ENCODE measurements at places on chromosomes 16 and 17.

GRCh38 chr17:21287703-21288449 lies 3.4 kb downstream of the MAP2K3 start:
- DNase-seq, result no peak

- no peak for DNase-seq
Measured at GRCh38 chr17:80292521-80292971, 31.9 kb downstream of the RNF213 start.

DNA sequence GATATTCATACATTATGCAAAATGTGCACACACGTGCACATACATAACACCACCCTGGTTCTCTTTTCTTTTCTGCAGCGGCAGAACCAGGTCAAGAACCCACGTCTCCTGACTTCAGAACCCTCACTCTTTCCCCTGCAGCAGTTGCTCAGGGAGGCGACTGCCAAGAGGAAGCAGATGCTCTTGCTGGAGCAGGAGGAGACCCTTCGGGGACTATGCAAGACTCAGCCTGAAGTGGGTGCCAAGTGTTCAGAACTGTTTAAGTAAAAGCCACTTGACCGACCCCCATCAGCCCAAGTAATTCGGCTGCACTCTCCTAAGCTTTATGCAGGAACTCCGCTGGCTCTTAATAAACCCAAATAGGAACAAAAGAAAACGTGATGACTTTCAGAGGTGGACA lies 193.8 kb downstream of the SLC39A11 start:
- no peak for DNase-seq

DNA sequence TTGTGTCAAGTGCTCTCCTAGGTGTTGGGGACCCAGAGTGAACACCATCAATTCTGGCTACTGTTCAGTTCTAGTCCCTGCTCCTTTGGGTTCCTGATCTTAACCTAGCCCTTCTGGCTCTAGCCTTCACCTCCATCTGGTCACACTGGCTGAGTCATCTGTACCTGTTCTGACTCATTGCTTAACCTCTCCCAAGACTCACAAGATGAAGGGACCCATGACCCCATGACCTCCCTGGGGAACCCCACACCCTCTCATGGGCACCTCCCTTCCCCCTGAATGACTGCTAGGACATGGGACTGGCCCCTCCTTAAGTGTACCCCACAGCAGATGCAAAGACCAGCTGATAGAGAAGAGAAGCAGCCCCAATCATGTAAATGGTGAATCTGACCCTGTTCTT lies 345.8 kb upstream of the CDH5 start:
- DNase-seq, result no peak

DNA sequence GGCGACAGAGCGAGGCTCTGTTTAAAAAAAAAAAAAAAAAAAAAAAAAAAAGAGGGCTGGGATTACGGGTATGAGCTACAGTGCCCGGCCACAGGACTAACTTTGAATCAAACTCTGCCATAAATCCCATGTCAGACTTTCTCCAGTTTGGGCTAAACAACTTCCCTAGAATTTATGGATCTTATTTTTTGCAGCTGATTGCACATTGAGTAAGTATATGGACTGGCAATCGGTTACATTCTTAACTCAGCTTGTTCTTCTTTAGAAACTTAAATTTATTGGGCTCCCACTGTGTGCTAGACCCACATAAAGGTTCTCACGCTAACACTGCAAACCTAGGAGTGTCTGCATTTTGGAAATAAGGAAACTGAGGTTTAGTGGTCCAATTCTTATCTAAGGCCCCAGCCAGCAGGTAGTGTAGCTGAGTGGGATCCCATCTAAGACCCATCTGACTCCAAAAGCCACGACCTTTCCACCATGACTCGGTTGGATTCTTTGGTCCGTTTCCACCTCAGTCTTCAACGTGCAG lies 718 bp upstream of the CBFB start:
- no peak for DNase-seq

DNA sequence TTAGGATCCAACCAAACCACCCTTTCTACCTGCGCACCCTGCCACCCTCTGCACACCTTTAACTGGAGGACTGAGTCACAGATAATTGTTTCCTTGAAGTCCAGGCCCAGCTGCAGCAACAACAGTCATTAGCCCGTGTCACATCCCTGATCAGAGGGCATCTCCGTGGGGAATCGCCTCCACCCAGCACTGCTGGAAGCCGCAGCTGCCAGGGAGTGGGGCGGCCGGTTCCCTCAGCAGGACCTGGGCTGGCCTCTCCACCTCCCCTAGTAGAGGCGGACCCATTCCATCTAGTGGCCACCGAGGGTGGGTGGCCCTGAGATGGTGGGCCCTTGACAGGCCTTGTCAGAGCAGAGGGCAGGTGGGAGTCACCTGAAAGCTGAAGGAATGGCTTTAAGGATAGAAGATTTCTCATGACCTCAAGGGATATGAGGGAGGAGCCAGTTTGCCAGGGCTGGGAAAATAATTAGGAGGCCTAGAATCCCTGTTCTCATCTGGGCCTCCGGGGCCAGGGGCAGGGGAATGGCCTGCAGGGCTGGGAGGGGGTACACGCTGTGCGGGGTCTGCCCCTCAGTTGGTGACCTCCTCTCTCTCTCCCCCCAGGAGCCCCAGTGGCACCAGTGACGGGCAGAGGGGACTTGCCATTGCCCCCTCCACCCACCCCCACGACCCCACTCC lies 6.2 kb downstream of the PRSS53 start:
- no peak for DNase-seq

- no peak for DNase-seq
Measured at GRCh38 chr17:4519361-4519788, 20.7 kb downstream of the SPNS2 start.

DNA sequence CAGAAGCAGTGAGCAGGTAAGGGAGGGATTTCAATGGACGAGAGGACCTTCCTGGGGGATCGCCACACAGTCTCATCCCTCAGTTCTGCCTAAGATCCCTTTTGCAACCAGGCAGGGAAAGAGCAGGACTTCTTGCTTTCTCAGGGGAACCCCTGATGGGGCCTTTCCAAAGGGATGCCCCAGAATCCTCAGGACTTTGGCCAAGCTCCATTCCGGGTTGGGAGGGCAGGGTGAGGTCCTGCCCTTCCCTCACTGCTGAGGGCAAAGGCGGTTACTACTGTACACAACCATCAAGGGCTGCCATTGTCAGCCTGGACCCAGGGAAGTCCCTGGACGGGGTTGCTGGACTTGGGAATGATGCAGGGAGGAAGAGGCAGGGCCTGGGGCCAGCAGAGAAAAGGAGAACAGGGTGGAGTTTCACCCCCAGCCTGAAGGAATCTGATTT lies 9.7 kb downstream of the PRR29 start:
- DNase-seq, result no peak

DNA sequence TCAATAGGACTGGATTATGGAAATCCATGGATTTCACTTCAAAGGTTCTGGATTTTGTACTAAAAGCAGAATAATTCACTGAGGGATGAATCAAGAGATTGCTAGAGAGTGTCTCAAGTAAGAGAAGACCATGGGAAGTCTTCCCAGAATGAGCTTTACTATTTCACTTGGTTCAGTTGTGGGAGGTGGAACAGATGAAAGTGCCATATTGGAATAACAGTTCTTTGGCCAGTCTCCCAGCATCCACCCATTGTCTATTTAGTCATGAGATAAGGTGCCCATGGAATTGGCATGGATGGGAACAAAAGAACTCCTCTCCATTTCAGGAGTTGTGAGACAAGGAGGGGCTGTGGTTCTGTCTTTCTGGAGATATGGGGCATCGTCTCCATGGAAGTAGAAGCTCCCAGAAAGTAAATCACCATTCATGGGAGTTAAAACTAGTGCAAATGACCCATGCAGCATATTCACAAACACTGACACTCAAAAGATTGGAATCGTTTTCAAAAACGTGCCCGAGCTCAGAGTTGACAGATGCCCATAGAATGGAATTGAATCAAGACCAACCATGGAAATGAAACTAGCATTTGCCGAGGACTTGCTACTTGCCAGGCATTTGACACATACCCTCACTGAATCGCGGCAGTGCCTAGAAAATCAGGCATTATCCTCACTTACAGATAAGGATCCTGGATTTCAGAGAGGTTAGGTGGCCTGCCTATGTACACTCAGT lies 36.2 kb upstream of the CLEC3A start:
- DNase-seq, result no peak

GRCh38 chr16:70749681-70750601 lies 51.0 kb downstream of the VAC14 start:
- DNase-seq, result no peak

DNA sequence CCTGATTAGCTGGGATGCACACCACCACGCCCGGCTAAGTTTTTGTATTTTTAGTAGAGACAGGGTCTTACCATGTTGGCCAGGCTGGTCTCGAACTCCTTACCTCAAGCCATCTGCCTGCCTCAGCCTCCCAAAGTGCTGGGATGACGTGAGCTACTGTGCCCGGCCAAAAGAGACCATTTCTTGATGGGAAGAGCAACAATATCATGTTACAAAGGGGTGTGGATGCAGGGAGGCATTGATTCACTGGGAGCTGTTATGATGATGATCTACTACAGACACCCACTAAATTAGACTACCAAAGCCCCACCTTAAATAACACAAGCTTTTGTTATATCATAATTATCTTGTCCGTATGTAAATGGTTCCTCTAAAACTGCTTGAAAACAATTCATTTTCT lies 81.4 kb upstream of the PSMD7 start:
- DNase-seq, result no peak

- DNase-seq, result no peak
Measured at GRCh38 chr16:67013823-67014633, 14.9 kb upstream of the CBFB start.

- no peak for DNase-seq
Measured at GRCh38 chr17:40326014-40326831, 17.2 kb downstream of the RARA start.

DNA sequence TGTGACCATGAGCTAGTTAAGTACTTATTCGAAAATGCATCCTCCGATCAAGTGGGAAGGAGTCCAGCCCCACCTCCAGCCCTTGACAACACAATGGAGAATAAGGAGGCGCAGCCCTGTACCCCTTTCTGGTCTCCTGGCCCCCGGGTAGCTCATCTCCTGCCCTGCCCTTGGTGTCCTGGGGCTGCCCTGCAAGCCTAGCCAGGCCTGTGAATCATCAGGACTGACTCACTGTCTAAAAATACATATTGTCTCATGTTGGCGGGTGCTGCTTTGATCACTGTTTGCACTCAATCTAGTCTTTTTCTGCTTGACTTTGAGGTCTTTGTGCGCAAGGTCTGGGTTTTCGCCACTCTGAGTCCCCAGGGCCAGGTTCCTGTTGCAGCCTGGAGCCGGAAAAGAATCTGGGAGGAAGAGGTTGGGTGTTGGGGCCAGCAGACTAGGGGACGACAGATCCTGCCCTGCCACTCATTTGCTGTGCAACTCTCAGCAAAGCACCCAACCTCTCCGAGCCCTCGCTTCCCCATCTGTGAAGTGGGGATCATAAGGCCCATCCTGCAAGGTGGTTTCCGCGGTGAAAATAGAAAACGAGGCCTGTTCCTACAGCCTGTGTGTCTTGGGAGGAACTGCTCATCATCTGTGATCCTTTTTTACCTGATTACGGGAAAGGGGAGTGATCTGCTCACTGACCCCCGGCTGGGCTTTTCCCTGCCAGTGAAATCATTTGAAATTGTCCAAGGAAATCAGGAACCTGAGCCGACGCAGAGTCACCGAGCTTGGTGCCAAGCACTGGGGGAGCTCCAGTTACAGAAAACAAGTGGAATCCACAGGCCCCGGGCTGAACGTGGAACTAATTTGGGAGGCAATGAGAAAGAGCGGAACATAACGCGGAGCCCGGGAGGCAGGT lies 230.4 kb downstream of the PARN start:
- no peak for DNase-seq

DNA sequence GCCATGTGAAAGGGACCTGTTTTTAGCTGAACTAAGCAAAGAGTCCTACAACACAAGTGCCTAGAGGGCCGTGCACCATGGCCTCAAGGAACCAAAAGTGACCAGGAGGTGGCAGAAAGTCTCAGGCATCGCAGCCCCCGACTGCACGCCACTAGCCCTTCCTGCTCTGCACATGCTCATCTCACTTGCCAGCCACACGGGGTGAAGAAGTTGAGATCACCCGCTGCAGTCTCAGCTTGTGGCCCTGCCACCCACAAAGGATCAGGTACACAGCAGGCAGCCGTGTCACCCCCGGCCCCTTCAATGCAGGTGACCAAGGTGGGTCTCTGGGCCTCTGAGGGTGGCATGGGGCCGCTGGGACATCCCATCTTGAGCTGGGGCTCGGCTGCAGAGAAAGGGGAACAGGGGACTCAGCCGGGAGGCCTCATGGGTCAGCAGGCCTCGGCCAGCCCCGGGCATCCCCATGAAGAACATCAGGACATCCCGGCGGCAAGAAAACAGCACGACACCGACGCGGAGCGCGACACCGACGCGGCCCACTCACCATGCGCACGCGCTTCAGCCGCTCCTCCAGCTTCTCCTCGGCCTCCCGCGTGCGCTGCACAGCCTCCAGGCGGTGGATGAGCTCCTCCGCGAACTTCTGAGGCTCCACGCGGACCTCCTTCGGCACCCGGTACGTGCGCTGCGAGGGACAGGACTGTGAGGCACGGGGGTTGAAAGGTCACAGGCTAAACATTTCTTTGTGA lies 21.0 kb downstream of the PDIA2 start:
- no peak for DNase-seq

DNA sequence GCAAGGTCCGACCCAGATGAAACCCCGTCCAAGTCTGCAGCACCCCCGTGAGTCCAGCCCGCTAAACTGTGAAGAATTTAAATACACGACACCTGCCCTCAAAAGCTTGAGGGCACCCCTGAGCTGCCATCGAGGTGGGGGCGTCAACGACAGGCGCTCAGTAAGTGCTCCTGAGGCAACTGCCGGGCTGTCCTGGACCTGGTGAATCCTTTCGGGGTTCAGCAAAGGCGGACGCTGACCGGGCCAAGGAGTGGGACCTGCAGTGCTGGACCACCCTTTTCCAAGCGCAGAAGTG lies 512 bp upstream of the ENDOV start:
- no peak for DNase-seq

DNA sequence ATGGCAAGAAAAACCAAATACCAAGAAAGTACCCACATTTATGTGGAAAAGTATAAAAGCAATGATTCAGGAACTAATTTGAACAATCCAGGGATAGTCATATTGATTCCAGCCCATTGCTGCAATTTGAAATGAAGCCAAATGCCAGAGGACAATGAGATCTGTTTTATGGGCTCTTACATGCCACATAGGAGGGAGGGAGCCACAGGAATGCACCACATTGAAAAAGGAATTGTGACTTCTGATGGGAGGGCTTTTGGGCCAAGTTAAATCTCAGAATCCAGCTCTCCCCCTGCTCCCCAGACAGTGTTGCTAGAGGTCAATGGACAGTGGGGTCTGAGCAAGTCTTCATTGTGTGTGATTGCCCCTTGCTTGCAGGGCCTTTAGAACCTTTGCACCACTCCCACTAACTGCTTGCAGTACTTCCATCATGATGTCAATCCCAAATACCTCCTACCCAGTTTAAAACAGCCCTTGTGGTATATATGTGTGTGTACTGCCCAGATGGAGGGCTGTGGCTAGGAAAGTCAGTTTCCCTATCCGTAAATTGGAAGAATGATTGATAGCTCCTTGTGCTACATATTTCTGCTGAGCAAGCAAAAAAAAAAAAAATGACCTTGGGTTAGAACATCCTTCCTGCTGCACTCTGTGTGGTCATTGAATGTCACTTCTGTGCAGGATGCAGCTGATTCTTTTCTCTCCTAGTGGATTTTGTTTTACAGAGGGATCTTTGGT lies 406.8 kb downstream of the UTP18 start:
- no peak for DNase-seq
